ENCODE measurements at places on chromosomes 7 and 10.

DNA sequence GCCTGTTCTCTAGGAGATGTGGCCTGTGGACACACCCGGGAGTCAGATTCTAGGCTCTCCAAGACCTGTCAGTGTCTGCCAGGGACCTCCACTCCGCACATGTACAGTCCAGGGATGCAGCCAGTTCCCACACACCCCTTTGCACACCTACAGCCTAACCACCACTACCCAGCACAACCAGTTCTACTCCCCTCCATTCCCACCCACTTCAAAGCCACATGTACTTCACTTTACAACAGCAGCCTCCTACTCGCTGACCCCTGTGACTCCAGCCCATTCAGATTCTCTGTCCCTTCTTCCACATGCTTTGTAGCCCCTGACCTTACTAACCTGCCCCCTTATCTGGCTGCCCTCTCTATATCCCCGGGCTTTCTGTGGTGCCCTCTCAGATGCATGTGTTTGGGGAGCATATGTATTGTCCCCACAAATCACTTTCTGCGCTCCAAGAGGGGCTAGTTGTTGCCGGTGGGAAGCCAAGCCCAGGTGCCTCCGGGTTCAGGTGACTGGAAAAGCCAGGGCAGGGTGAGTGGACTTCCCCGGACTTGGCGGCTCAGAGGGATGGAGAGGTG, 7.2 kb downstream of the LBX1 start:
- no peak for DNase-seq

DNA sequence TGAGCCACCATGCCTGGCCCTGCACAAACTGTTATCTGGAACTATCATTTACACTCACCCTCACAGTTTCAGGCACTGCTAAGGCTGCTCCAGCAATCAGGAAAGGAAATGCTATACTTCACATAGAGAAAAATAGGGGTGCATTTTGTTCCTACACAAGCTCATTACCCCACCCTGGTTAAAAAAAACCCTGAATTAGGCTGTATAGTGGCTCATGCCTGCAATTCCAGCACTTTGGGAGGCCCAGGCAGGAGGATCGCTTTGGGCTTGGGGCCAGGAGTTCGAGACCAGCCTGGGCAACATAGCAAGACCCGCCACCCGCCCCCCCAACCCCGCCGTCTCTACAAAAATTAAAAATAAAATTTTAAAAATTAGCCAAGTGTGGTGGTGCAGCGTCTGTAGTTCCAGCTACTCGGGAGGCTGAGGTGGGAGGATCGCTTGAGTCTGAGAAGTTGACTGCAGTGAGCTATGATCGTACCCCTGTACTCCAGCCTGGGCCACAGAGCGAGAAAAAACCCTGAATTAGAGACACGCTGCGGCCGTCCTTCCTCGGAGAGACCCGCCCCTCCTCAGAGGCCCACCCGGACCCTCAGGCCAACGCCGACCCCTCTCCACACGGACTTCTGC, 539 bp downstream of the PTCD1 start:
- DNase-seq = no peak

GRCh38 chr10:72229261-72230251, 13.5 kb upstream of the ASCC1 start:
- DNase-seq = no peak

DNA sequence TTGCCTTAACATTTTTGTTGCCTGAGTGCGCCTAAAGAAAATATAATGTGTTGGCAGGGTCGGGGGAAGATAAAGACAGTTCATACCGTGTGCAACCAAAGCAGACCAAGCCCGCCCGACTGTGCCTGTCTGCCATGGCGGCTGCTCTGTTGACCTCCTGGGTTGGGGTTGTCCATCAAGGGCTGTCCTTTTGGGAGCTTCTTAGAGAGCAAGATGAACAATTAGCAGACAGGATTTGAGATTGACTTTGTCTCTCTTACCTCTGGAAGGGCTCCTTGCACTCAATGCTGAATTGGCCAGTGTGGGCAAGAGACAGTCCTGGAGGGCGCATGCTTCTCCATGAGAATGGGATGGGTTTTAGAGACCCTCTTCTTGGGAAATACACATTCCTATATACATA, 319.6 kb downstream of the GLRX3 start:
- no peak for DNase-seq

DNA sequence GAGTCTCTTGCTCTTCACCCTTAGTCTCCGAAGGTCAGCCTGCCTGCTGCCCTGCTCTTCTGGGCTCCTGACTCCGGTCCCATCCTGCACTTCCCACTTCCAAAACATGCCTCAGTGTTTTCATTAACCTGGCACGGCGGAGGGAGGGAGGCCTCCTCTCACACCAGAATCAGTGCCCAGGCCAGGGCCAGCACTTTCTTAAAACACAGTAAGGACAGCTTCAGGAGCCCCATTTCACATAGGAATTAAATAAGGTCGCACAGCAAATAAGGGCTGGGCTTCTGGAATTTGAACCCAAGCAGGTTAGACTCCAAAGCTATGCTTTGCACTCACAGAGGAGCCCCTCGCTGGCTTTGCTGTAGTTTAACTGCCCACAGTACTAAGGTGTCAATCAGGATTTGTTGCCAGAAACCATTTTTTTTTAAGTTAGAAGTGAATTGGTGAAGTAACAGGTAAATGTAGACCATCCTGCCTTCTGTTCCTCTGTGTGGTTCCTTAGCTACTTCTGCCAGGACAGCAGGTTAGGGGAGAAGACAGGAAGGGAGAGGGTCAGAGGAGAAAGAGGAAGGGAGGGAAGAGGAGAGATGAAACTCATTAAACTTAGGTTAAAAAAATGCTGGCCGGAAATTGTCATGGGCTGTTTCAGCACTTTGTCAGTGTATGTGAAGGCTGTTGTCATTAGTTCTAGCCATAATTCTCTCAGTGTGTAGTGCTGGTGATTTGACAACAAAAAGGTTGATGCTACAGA, 1.1 kb downstream of the RASSF4 start:
- DNase-seq = no peak

GRCh38 chr7:158695726-158696452, 8.7 kb downstream of the NCAPG2 start:
- DNase-seq = no peak

- no peak for DNase-seq
These were observed 323.0 kb upstream of the LRGUK start for GRCh38 chr7:133804127-133804526.

- no peak for DNase-seq
These were observed 92.1 kb downstream of the EBF3 start for GRCh38 chr10:129871966-129872365.

Data from stimulated activated CD8-positive, alpha-beta memory T cell treated with anti-CD3 and anti-CD28 coated beads, Interleukin-4, amount 100 ng/mL, for 4 hours (primary cell).